ENCODE measurements at places on chromosomes 6 and 20. TPM values are rescaled to one million over a fixed set of nuclear protein-coding genes. Genes with fewer than 3 reads are reported as not detected.

- H3K27me3 ChIP-seq, result no peaks in the 10 kb centered on the region
- DNase-seq, result no peak
- no peak overlapping the region for H3K27ac ChIP-seq
- H3K4me1 ChIP-seq, result no peaks in the 10 kb centered on the region
These were observed 7.2 kb upstream of the ABHD12 start for GRCh38 chr20:25397821-25398220.

GRCh38 chr6:160077024-160077423 lies 44.6 kb upstream of the SLC22A1 start:
- peak; percentile 16 for DNase-seq
- H3K27ac ChIP-seq, result no peak overlapping the region
- H3K36me3 ChIP-seq, result peaks cover 74% of the 10 kb centered on the region
- no peaks in the 10 kb centered on the region for H3K27me3 ChIP-seq
- H3K4me1 ChIP-seq, result no peaks in the 10 kb centered on the region

DNA sequence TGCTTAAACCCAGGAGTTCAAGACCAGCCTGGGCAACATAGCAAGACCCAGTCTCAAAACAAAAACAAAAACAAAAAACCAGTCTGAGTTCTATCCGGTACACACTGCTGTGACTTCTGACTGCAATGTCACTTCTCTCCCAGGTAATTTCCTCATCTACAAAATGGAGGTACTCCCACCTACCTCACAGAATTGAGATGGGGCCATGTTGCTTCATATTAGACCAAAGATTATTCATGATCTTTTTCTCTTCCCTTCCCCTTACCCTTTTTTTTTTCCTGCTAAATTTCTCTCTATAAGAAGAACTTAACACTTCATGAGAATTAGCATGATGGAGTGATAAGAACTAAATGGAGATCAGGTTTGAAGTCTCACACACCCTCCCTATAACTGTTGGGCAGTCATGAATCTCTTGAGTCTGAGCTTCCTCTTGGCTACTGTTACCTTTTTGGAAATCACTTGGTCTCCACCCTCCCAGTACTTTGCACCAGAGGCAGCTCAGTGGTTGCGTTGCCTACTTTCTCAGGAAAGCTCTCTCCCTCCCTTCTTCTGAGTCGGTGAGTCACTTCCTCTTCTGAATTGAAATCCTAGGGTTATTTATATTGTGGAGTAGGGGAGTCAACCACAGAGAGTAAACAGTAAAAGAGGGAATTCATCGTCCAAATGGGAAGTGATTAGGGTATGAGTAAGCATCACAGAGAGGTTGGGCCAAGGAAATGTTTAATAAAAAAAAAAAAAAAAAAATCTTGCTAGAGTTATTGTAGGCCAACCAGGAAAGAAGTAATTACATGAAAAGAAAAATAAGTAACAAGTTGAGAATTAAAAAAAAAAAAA lies 59.9 kb upstream of the MAP7 start:
- no peak for DNase-seq
- no peaks in the 10 kb centered on the region for H3K27me3 ChIP-seq
- H3K4me3 ChIP-seq, result no peak overlapping the region

- H3K27ac ChIP-seq, result no peak overlapping the region
- H3K27me3 ChIP-seq, result no peaks in the 10 kb centered on the region
- H3K36me3 ChIP-seq, result no peaks in the 10 kb centered on the region
- H3K4me3 ChIP-seq, result no peak overlapping the region
These were observed 59.3 kb downstream of the TBC1D7 start for GRCh38 chr6:13268913-13269518.

GRCh38 chr6:135703621-135704020 lies 147.9 kb upstream of the PDE7B start:
- no peak overlapping the region for H3K27ac ChIP-seq
- no peak overlapping the region for H3K4me3 ChIP-seq
- no peaks in the 10 kb centered on the region for H3K36me3 ChIP-seq
- H3K27me3 ChIP-seq, result no peaks in the 10 kb centered on the region
- DNase-seq, result no peak
- no peaks in the 10 kb centered on the region for H3K4me1 ChIP-seq

Gene OXT
- 41.2 TPM for total RNA-seq

Gene POM121L2
- not detected for total RNA-seq

GRCh38 chr20:57361517-57361916 lies 10.5 kb downstream of the RAE1 start:
- DNase-seq, result no peak
- peaks cover 11% of the 10 kb centered on the region for H3K36me3 ChIP-seq
- no peak overlapping the region for H3K4me3 ChIP-seq
- no peaks in the 10 kb centered on the region for H3K27me3 ChIP-seq

DNA sequence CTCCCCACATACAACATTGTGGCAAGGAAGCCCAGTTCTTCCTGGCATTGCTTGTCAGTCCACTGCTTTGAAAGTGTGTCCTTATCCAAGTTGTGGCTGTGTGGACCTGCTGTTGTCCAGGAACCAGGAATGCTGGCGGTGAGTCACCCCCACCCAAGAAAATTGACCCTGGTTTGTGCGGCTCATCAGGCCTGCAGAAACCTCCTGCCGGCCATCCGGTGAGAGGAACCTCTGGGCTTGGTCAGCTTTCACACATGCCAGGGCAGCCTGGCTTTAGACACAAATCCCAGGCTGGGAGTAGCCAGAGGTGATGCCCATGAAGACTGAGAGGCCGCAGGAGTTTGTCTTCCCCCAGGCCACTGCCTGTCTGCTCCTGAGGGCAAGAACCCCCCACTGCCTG lies 223.6 kb downstream of the TTLL2 start:
- no peaks in the 10 kb centered on the region for H3K27me3 ChIP-seq
- H3K4me3 ChIP-seq, result no peak overlapping the region

GRCh38 chr6:116102873-116103272 lies 2.2 kb downstream of the NT5DC1 start:
- no peaks in the 10 kb centered on the region for H3K36me3 ChIP-seq

- no peaks in the 10 kb centered on the region for H3K36me3 ChIP-seq
- H3K4me3 ChIP-seq, result no peak overlapping the region
- no peak overlapping the region for H3K27ac ChIP-seq
These were observed 289.8 kb upstream of the IRAK1BP1 start for GRCh38 chr6:78577585-78577984.

GRCh38 chr20:37185686-37186085 lies 6.3 kb upstream of the MROH8 start:
- no peak overlapping the region for H3K4me3 ChIP-seq
- no peak overlapping the region for H3K27ac ChIP-seq
- peaks cover 2% of the 10 kb centered on the region for H3K4me1 ChIP-seq
- DNase-seq, result no peak
- no peaks in the 10 kb centered on the region for H3K27me3 ChIP-seq
- H3K36me3 ChIP-seq, result peaks cover 5% of the 10 kb centered on the region

Gene CBLN4
- total RNA-seq, result not detected

DNA sequence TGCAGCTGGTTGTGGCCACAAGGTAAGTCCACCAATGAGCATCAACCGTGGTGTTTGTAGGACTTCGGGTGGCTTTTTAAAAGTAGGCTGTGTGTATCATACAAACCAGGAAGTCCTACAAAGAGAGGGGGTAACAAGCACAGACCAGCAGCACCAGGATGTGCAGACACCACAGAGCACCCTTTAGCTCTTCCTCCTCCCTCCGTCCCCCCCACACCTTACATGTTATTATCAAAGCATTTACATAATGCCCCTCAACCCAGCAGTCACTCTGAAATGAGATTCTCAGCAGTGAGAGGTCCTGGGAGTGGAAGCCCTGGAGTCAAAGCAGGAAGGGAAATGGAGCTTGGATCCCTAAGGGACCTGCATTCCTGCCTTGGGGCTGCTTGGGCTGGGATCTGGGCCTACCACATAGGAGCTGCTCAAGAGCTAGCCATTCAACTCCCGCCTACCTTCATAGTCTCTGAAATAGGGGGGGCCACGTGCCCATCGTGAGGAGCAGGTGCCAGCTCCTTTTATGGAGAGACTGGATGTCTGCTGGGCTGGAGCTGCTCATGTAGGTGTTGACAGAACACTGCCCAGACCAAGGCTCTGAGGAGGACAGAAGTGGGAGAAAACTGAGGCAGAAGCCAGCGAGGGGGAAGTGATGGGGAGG lies 90.6 kb downstream of the PSMB1 start:
- H3K27ac ChIP-seq, result no peak overlapping the region
- no peaks in the 10 kb centered on the region for H3K27me3 ChIP-seq
- H3K4me3 ChIP-seq, result no peak overlapping the region
- no peaks in the 10 kb centered on the region for H3K36me3 ChIP-seq

- H3K27ac ChIP-seq, result no peak overlapping the region
- no peaks in the 10 kb centered on the region for H3K27me3 ChIP-seq
- H3K4me3 ChIP-seq, result no peak overlapping the region
- no peaks in the 10 kb centered on the region for H3K4me1 ChIP-seq
- H3K36me3 ChIP-seq, result no peaks in the 10 kb centered on the region
These were observed 508.9 kb upstream of the NOX3 start for GRCh38 chr6:155964544-155964943.

DNA sequence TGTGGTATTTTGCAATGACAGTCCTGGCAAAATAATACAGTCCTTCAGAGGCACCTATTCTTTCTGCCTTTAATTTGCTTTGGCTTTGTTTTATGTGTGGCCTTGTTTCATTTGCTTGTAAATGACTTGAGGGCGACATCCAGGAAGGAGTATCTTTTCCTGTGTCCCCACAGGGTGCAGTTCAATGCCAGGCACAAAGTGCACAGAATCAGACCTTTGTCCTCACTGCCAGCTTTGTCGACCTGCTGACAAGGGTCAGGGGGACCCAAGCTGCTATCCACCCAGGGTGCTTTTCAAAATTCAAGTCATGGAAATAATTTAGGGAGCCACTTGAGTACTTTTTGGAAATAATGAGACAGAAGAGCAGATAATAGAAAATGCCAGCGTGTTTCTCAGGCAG lies 37.0 kb upstream of the CDKN1A start:
- H3K27me3 ChIP-seq, result no peaks in the 10 kb centered on the region
- DNase-seq, result no peak
- peak overlapping the region; percentile 93 for H3K27ac ChIP-seq
- H3K36me3 ChIP-seq, result no peaks in the 10 kb centered on the region
- H3K4me1 ChIP-seq, result peaks cover 4% of the 10 kb centered on the region

GRCh38 chr6:89793586-89793985 lies 26.0 kb downstream of the MDN1 start:
- no peak overlapping the region for H3K27ac ChIP-seq
- no peak overlapping the region for H3K4me3 ChIP-seq
- no peaks in the 10 kb centered on the region for H3K4me1 ChIP-seq
- no peaks in the 10 kb centered on the region for H3K36me3 ChIP-seq
- DNase-seq, result no peak
- no peaks in the 10 kb centered on the region for H3K27me3 ChIP-seq

GRCh38 chr6:168908166-168908565 lies 345.5 kb downstream of the THBS2 start:
- DNase-seq, result no peak
- no peaks in the 10 kb centered on the region for H3K36me3 ChIP-seq
- no peak overlapping the region for H3K27ac ChIP-seq
- no peaks in the 10 kb centered on the region for H3K27me3 ChIP-seq
- no peaks in the 10 kb centered on the region for H3K4me1 ChIP-seq

- DNase-seq, result no peak
- no peaks in the 10 kb centered on the region for H3K36me3 ChIP-seq
- H3K4me3 ChIP-seq, result no peak overlapping the region
- H3K4me1 ChIP-seq, result no peaks in the 10 kb centered on the region
These were observed 521.6 kb upstream of the ZNF337 start for GRCh38 chr20:26218301-26218700.

DNA sequence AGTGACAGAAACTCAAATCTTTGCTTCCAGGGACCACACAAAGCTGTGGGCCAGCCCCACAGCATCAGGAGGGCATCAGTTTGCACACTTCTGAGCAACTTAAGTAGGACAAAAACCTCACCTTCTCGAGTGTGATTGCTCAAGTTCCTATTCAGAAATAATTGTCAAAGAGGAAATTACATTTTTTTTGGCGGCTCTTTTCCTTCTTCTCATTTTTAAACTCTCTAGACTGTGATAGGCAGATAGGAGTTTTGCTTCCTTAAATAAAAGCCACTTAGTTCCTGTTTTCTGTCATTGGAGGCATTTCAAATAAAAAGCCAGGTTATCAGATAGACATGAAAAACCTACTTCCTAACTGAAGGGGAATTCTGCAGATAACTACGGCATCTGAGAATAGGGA lies 11.2 kb upstream of the TAGAP start:
- H3K4me3 ChIP-seq, result no peak overlapping the region
- no peaks in the 10 kb centered on the region for H3K36me3 ChIP-seq
- no peak for DNase-seq

GRCh38 chr20:45309075-45309474 lies 976 bp upstream of the MATN4 start:
- H3K27me3 ChIP-seq, result no peaks in the 10 kb centered on the region
- no peaks in the 10 kb centered on the region for H3K36me3 ChIP-seq
- H3K4me1 ChIP-seq, result no peaks in the 10 kb centered on the region
- H3K27ac ChIP-seq, result no peak overlapping the region
- no peak for DNase-seq

Gene TMEM244
- total RNA-seq, result not detected

DNA sequence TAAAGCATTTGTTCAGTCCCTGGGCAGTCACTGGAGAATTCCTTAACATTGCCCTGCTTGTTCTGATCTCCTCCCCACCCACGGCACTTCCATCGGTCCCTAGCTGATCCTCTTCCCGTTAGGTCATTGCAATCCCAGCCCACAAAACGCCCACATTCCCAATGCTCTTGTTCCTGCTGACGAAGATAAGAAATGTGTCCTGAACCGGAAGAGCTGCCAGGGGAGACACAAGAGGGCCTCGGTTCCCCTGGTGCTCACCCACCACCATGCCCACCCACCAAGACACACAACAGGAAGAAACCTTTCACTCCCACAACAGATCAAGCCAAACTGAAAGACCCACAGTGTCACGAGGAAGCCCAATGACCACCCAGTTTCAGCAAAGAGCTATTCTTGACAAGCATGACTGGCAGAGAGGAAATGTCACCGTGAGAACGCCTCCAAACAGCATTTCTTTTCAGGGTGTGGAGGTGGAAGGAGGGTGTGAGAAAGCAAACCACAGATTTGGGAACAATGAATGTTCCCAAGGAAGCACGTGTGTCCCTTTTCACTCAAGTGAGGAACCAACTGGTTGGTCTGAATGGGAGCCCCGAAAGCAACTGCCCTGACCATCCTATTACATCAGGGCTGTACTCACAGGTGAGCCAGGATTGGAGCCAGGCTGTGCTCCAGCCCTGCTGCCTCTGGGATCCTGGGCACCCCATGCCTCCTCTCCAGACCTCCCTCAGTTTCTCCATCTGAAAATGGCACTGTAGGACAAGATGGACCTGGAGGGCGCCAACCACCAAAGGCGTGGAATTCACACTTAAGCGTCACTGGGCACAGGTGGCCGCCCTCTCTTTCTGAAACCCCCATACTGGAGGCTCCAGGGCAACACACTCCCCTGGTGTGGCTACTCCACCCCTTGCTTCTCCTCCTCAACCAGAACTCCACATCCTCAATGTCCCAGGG lies 97.5 kb downstream of the ZMYND8 start:
- no peak for DNase-seq
- H3K27me3 ChIP-seq, result no peaks in the 10 kb centered on the region
- no peak overlapping the region for H3K4me3 ChIP-seq
- peaks cover 11% of the 10 kb centered on the region for H3K36me3 ChIP-seq
- no peaks in the 10 kb centered on the region for H3K4me1 ChIP-seq
